Stimulated activated CD8-positive, alpha-beta memory T cell treated with anti-CD3 and anti-CD28 coated beads, Interleukin-2, amount 100 ng/mL, for 48 hours (primary cell): ENCODE measurements at places on chromosomes 12 and 14.

DNA sequence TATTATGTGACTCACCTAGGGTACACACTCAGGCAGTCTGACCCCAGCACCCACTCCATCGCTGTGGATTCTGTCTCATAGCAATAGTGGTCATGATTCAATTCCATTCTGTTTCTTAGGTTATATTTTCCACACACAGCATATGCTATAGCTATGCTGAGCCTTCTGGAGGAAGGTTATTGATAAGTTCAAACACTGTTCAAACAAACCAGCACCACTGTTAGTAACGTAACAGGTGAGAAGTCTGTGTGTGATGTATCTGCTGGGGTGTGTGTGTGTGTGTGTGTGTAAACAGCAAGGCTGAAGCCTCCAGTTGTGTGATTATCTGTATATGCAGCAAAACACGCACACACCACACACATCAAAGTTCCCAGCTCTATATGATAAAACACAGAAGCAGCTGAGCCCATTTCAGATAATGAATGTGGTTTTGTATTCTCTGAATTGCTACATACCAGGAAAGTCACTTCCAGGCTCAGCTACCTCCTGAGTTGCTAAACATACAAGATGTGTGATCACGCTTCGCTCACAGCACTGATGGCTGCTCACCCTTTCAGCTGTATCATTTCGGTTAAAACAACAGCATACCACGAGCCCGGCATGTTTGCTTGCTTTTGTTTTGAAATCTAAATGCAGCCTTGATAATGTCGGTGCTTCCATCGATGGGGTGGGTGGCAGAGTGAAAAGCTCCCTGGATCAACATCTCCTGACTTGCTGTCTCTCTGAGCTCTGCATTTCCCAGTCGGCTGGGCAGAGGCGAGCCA is 6.8 kb upstream of the SYNE3 start:
- DNase-seq, result no peak

DNA sequence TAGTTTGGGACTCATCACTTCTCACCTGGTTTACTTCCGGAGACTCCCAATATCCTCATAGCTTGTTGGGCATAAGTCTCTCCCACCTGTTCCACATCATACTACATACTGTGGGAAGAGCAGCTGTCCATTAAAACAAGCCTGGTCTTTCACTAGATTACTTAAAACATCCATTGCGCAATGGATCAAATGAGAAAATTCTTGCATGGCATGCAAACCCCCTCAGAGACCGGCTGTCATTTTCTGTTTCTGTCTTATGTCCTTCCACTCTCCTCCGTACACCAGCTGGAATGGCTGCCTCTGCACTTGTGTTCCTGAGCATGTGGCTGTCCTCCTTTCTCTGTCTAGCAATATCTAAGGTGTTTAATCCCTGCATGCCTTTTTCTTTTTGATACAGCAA is 265.6 kb downstream of the TMEM117 start:
- DNase-seq, result no peak

- no peak for DNase-seq
Measured at GRCh38 chr14:77051116-77051515, 22.6 kb upstream of the IRF2BPL start.

DNA sequence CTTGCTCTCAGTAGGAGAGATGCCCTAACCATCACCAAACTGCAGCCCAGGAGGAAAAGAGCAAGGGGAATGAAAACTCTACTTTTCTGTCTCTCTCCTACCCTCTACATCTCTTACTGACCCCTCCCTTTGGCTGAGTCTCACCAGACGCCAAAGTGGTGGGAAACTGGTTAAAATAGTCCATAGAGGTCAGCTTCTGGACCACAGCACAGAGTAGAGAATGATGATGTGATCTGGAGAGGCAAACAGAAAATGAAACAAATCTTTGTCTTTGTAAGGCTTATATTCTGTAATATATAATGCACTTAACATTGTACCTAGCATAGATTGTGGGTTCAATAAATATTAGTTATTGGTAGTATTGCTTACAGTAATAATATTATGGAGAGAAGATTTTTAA is 81.0 kb upstream of the GARIN2 start:
- no peak for DNase-seq

DNA sequence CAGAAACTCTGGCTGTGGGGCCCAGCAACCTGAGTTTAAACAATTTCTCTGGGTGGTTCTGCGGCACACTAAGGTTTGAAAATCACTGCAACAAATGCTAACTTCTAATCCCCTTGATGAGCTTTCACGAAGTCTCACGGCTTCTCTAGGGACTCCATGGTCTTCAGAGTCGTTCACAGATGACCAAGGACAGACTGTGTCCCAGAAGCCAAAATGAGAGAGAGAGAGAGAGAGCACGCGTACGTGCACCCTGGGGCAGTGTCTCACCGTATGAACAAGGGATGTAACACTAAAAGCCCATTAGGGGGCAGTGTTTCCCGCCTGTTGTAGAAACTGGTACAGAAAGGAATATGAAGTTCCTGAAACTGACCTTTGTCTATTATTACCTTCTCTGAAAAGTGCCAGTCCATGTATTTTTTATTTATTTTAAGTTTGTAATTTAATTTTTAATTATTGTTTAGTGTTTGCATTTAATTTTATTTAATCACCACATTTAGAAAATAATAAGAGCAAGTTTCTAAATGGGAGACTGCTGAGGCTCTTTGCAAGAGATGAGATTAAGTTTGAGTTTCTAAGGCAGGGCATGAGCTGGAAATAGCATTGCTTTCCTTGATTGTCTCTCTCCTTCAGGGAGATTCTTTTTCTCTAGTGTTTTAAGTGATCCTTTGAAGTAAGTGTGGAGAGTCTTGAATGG is 3.4 kb downstream of the APOLD1 start:
- DNase-seq, result peak; percentile 37
